Stimulated activated naive CD8-positive, alpha-beta T cell treated with anti-CD3 and anti-CD28 coated beads, Interleukin-15, Interleukin-2, amounts not matched to agents 100 U/mL and 50 U/mL, for 24 hours (primary cell): ENCODE measurements at places on chromosomes 3 and 15.

DNA sequence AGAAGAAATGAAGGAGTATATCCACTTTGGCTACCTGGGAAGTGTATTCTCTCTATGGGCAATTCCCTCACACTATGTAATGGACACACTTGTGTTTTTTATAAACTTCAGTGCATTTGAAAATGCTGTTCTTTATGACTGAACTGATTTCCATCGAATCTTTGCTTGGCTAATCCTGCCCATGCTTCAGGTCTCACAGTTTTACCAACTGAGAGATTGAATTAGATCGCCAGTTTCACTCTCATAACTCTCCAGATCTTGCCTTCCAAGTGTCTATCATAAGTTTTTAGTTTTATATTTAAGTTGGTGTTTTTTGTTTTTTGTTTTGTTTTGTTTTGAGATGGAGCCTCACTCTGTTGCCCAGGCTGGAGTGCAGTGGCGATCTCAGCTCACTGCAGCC, 73.5 kb upstream of the MBNL1 start:
- no peak for DNase-seq

DNA sequence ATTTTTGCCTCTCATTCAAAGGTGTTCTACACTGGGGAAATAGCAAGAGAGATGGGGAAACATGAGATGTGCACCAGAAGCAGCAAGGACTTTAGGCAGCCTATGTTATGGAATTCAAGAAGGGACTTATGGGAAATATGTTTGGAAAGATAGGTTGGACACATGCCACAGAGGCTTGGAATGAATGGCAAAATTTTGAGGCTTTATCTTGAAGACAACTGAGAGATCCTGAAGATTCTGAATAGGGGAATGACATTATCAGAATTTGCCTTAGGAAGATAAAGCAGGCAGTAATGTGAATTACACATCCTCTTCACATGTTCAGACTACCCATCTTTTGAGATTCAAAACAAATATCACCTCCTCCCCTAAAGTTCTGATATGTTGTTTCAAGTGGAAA, 10.0 kb upstream of the MECOM start:
- DNase-seq, result no peak

- DNase-seq, result no peak
Observed at GRCh38 chr3:28845006-28845324, 435.9 kb upstream of the RBMS3 start.

DNA sequence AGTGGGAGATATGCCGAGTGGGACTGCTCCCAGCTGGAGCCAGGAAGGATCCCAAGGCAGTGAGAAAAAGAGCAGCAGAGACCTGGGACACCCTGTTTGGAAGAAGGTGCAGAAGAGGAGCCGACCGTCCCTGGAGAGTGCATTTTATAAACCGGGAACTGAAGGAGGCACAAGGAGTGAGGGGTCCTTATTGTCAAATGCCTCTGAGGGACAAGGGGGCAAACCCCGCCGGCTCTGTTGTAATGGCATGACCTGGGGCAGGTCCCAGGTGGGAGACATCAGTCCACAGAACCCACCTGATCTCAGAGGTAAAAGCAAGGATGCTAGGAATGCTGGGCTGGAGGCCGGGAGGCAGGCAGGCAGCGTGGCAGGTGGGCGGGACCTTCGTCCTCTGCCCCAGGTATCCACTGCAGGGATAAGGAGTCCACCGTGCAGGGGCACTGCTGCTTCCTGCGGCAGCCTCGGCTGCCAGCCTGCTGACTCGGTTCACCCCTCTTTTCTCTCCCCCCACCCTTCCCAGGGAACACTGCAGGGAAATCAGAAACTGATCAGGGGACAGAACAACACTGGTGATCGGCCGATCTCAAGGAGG, 26.9 kb downstream of the ADAMTS17 start:
- DNase-seq, result no peak

DNA sequence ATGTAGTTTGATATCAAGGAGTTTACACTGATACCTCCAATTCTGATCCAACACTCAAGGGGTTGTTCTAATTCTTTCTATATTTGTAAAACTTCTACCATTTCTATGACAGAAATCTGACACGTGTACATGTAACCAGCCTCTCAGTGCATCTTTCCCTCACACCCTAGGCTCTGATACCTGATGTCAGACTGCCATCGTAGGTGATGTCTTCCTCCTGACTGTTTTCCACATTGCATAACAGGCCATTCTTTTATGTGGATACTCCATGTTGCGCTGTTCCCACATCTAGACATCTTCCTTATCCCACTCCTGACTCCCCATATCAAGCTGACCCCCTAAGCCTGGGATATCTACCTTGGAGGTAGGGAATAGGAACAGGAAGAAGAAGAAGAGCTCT, 159.1 kb downstream of the FNDC3B start:
- DNase-seq, result no peak

DNA sequence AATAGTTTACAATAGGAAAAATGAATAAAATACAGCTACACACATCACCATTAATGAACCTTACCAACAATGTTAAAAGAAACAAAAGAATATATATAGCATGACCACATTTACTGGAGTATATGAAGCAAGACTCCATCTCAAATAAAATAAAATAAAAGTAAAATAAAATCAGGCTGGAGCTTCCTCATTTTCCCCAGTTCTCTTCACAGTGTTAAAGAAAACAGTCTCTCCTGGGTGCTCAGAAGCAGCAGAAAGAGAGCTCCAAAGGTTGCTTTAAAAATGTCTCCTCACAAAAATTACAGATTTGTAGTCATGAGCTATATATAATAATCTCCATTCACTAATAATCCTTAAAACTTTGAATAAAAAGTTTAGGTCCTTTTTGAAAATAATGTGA, 48.8 kb downstream of the PIK3CB start:
- no peak for DNase-seq

DNA sequence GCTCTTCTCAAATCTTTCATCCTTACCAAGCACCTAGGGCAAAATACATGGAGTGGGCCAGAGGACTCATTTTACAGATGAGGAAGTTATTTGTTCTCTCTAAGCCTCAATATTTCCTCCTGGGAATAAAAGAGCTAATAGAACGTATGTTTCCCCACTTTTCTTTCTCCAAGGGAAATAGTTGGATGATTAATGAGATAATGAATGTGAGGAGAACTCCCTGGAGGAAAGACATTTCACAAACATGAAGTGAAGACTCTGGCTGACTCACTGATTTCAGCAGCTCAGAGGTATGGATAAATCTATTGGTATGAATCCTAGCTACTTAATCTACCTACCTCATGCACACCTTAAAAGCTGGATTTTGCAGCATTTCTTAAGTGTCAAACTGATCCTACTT, 98.4 kb downstream of the ECT2 start:
- no peak for DNase-seq

DNA sequence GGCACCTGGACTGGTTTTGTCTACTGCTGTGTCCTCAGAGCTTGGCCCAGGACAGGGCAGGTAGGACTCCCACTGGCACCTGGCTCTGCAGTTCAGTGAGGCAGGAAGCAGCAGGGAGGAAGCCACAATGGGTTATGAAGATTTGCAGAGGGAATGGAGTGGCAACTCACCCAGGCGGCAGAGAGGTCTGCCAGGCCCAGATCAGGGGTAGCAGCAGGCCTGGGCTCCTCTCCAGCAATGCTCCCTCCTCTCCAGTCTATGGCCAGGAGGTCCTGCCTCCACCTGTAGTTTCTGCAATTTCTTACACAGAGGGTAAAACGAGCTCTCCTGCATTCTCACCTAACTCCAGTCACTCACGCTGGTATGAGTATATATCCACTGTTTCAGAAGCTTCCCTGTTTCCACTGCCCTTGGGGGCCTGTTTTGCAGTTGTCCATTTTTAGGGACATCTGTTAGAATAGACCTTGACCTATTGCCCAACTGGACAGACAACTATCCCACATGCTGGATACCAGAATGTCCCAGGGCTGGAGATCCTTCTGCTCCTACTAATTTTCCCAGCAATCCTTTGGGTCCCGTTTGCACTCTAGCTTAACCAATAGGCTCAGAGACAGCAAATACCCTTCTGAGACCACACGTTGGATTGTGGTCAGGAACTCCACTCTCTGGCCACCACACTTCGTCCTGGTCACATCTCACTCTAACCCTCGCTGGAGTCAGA, 35.2 kb downstream of the HMCES start:
- peak; percentile 16 for DNase-seq

GRCh38 chr15:50018491-50018890, 100.5 kb downstream of the ATP8B4 start:
- no peak for DNase-seq

GRCh38 chr3:131360191-131360755, 21.3 kb upstream of the NUDT16 start:
- no peak for DNase-seq

DNA sequence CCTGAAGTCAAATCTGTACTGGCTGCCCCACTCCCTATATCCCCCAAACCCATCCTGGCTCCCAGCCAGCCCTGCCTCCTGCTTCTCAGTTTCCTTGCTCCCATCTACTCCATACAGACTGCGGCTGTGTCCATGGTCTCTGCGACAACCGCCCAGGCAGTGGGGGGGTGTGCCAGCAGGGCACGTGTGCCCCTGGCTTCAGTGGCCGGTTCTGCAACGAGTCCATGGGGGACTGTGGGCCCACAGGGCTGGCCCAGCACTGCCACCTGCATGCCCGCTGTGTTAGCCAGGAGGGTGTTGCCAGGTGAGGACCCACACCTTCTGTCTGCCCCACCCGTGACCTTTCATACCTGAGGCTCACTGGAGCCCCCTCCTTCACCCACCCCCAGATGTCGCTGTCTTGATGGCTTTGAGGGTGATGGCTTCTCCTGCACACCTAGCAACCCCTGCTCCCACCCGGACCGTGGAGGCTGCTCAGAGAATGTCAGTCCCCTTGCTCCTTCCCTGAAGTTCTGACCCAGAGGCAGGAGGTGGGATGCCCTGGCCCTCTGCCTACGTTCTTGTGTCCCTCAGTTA, 14.7 kb downstream of the STAB1 start:
- no peak for DNase-seq

- DNase-seq, result no peak
Observed at GRCh38 chr3:163218336-163218735, 1721.7 kb downstream of the OTOL1 start.

DNA sequence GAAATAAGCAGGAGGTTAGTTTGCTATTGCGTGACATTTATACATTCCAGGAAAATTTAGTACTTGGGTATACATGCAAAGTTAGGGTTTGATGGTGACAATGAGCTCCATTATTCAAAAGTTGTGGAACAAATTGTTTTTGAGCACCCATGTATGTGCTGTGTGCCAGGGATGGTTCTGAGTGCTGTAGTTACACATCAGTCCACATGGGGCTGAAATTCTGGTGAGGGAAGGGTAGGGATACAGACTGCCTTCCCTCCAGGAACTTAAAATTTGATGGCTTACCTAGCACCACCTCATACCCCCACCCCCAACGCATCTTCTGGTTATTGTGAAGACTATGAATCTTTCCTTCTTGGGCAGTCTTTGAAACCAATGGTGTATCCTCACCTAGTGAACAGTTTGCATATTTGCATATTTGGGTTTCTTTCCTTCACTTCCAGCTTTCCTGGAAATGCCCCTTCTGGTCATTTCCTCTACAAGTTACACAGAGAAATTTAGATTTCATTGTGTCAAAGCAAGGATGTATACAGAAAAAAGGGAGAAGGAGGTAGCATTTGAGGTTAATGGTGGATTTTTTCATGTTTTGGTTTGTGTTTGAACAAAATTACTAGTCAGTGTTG, 222.0 kb upstream of the IL12A start:
- no peak for DNase-seq

- no peak for DNase-seq
Observed at GRCh38 chr3:81799403-81799802, 38.0 kb upstream of the GBE1 start.

- DNase-seq, result no peak
Observed at GRCh38 chr15:67745073-67746006, 80.0 kb upstream of the SKOR1 start.

- no peak for DNase-seq
Observed at GRCh38 chr15:71634820-71635560, 175.4 kb upstream of the NR2E3 start.

DNA sequence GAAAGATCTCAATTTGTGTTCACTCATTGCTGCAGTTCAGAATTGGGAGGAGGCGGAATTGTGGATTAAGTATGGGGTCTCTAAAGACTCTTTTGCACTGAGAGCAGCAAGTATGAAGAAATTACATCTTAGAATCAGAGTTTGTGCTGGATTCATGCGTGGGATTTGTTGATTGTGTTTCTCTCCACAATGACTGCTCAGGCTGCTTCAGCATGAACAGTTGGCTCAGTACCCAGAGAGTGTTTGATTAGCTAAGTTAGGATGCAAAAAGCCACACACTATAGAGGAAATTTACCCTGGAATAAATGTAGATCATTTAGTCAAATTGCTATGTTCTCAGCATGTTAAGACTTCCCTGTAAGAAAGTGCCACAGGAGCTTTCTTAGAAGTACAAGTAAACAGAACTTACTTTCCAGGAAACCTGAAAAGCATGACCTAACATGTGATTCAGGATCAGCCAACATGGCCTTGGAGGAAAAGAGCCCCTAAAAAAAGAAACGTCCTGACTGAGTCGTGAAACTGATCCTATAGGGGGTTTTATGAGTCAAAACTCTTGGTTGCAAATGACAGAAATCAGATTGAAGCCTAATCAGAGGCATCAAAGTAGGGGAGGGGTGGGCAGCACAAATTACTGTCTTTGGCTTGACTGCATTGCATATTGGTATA, 32.6 kb downstream of the HHLA2 start:
- no peak for DNase-seq

DNA sequence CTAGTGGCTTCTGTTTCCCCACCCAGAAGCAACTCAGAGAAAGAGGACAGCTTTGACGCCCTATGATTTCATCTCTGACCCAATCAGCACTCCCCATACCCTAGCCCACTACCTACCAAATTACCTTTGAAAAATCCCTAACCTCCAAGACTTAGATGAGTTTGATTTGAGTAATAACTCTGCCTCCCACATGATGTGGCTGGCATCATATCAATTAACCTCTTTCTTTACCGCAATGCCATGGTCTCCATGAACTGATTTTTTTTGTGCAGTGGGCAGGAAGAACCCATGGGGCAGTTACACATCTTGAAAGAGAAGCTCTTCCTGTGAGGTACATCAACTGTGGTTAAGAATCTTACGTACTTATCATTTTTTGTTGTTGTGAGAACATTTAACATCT, 25.5 kb upstream of the APOD start:
- no peak for DNase-seq

GRCh38 chr3:112134335-112135124, 1.5 kb upstream of the GCSAM start:
- DNase-seq, result no peak

- DNase-seq, result no peak
Observed at GRCh38 chr15:25664761-25665160, 198.4 kb downstream of the ATP10A start.
